ENCODE measurements at places on chromosomes 1 and 21. TPM values are rescaled to one million over a fixed set of nuclear protein-coding genes. Genes with fewer than 3 reads are reported as not detected.

Gene CELA2B
- total RNA-seq: not detected

DNA sequence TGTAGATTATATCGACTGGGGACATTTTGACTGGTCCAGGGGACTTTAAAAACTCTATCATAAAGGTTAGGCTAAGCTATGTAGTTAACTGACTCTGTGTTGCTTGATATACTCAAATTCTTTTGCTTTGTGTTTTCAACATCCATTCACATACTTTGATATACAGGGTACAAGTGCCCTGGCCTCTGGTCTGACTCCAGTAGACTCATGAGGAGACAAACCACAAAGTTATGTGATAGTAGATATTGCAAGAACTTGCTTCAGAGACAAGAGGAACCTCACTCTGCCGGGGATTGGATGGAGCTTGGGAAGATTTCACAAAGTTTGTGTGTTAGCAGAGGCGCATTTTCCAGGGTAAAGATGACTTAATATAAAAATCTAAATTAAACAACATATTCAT is 1.3 kb downstream of the GORAB start:
- DNase-seq: no peak

DNA sequence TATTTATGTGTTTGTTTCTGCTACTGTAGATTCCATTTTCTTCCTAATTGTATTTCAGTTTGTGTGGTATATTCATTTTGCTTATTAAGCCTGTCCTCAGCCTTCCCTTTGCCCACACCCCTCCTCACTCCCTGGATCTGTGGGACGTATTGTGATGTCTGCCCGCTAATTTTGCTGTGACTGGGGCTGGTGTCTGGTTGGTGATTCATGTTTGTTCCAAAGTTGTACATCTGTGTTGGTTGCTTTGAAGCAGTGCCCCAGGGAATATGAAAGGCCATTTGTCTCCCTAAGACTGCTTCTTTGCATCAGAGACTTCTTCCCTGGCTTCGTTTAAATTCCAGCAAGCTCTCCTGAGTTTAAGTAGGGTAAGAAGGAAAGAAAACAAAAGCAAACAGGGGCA is 289.5 kb upstream of the SGIP1 start:
- DNase-seq: no peak

- DNase-seq: no peak
These were observed 52.7 kb downstream of the LPAR3 start for GRCh38 chr1:84840346-84840745.

DNA sequence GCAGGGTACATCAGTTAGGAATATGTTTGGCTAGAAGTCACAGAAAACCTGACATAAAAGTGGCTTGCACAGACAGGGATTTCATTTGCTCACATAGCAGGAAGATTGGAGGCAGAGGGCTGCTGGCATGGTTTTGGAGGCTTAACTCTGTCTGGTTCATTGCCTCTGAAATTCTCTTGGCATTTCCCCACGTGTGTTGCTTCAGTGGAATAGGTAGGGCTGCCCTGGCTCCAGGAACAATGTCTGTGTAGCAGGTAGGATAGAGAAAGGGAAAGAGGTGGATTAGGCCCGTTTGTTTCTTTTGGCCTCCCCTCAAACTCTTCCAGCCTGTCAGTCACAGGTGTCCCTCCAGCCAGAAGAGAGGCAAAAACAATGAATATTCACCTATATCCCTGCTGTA is 20.5 kb upstream of the SIPA1L2 start:
- no peak for DNase-seq

DNA sequence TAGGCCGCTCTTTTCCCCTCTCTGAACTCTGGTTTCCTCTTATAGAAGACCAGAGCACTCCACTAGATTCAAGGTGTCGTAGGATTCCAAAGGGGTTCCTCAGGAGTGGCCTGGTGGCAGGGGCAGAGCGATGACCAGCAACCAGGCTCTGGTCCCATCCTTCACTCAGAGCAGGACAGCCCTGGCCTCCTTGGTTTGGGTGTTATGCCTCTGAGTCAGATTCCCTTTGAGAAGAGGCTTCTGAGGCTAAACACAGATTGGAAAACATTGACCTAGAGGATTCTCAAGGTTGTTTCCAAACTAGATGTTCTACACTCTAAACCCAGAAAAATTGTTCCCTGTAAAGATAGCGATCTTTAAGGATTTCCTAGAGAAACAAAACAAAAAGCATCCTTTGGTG is 49.8 kb upstream of the IKBKE start:
- DNase-seq: no peak

DNA sequence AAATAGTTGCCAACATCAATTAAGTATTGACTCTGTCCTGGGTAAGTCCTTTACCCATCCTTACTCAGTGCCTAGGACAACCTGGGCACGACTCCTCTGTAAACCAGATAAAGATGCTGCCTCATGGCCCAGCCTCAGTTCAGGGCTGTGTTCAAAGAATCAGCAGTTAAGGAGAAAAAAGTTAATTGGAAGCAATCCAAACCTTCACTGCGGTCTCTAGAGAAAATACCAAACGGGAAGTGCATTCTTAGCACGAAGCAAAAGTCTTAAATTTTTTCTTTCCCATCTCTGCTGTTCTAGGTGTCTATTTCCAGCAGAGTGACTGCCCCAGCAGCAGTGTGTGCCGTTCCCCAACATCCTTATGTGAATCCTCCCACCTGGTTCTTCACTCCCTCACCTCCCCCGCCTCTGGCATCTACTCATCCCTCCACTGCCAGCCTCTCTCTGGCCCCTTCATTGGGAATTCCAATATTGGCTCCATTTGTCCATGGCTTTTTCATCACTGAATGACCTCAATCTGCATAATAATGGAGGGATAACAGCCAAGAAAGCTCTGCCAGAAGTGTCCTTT is 23.2 kb downstream of the KANK4 start:
- peak; percentile 12 for DNase-seq

- no peak for DNase-seq
These were observed 109.7 kb downstream of the PLXNA2 start for GRCh38 chr1:208134491-208134890.

Data from CD4-positive, CD25-positive, alpha-beta regulatory T cell (primary cell).